A673 (cell line): ENCODE measurements at places on chromosomes 6 and 20. TPM values are rescaled to one million over a fixed set of nuclear protein-coding genes. Genes with fewer than 3 reads are reported as not detected.
A peak's percentile ranks its signal among the peaks of the same experiment; 100 is the strongest.

MYBL2 gene
- 256 TPM in 2 replicates for total RNA-seq

- no peak for DNase-seq
Measured at GRCh38 chr6:132213732-132214131, 187.5 kb downstream of the MOXD1 start.

GRCh38 chr6:80003826-80004172, 650 bp upstream of the TTK start:
- no peak for DNase-seq

DNA sequence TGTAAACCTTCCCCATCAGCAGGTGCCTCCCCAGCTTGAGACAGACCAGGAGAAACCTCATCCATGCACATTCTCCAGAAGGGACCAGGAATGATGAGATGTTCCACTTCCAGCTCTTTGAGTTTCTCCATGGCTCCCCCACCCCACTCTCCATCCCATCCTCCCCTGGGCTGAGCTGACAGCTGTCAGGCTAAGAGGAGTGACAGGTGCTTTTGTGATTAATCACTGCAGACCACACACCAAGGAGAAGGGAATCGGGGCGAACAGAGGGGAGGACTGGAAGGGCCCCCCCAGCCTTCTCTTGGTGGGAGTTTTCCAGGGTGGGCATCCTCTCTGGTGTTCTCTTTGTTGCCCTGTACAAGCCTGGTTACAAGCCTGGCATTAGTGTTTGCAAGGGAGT, 56.1 kb upstream of the ZFAND3 start:
- DNase-seq: no peak

SAMD10 gene
- total RNA-seq: 6.3 and 7.2 TPM in 2 replicates

- no peak for DNase-seq
Measured at GRCh38 chr6:142356201-142356883, 54.5 kb downstream of the ADGRG6 start.

GRCh38 chr6:52591832-52592231, 15.0 kb upstream of the TRAM2 start:
- DNase-seq: no peak

DNA sequence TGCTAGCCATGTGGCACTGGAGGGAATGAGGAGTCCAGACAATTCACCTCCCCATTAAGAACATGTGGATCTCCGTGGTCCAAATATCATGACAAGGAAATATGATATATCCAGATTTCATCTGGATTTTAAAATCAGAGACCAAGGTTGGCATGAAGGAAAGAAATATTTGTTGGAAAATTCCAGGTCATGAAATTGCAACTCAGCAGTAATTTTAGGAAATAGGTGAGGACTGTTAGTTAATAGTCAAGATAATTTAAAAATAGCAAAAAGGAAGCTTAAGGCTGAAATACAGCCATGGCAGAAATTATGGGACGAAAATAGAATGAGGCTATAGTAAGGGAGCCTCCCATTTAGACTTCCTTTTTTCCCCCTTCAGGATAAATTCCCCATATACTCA, 26.9 kb downstream of the DEFB114 start:
- no peak for DNase-seq

BIRC7 gene
- total RNA-seq: not detected in 2 replicates

GRCh38 chr6:63640062-63640461, 4.5 kb downstream of the PHF3 start:
- DNase-seq: no peak

- DNase-seq: no peak
Measured at GRCh38 chr20:62480318-62480717, 4.5 kb upstream of the GATA5 start.

DNA sequence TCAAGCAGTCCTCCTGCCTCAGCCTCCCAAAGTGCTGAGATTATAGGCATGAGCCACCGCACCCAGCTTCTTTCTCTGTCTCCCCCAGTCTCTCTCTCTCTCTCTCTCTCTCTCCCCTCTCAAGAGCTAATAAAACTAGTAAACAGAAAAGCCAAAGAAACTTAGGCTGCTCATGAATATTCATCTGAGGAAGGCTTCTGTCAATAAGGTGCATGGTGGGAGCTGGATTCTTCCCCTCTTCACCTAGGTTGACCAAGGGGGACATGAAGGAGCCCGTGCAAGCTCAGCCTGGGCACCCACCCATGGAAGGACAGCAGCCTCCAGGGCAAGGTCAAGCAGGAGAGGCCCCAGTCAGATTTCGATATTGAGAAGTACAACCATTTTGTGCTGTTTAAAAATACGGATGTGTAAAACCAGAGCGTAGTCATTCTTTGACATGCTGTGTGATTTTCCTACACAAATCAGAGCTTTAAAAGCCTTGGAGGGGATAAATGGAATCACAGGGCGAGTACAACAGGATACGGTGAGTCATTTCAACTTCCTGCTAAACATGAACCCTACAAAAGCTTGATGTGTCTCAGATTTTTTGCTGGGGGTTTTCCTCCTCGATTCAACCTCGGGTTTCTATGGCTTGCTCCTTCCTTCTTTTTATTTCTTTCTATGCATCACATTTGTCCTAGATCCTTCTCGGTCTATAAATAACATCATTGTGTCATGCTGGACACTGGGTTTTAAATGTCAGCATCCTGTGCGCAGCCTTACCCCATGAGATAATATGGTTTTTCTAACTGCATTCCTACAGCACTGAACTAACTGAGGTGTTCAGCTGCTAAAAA, 368.9 kb upstream of the JARID2 start:
- peak; percentile 98 for DNase-seq

GRCh38 chr20:57583289-57584257, 22.7 kb downstream of the PCK1 start:
- DNase-seq: no peak

DNA sequence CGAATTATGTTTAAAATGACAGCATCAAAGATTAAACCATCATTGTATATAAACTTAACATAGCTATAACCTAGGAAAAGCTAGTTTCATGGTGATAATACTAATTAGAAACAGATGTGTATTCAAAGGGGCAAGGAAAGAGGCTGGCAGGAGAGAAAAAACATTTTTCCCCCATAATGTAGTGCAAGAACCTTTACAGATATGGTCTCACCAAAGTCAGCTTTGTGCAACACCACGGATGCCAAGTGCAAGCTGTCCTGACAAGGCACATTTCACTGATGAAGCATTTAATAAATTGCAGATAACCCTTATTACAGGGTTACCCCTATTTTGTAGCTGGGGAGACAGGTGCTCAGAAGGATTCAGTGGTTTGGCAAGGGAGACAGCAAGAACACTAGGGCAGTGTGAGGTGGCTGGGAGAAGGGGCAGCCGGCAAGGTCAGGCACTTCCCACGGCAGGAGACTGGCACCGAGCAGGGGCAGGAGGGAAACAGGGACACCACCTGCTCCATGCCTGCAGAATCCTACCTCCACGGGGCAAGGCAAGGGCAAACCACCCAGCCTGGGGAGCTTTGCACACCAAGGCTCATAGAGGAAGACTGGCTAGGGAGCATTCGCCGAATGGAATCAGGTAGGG, 6.5 kb downstream of the RPS6KA2 start:
- DNase-seq: peak; percentile 15

TAGAP gene
- 0.11 TPM in 1 of 2 replicates, not detected in the other for total RNA-seq

DNA sequence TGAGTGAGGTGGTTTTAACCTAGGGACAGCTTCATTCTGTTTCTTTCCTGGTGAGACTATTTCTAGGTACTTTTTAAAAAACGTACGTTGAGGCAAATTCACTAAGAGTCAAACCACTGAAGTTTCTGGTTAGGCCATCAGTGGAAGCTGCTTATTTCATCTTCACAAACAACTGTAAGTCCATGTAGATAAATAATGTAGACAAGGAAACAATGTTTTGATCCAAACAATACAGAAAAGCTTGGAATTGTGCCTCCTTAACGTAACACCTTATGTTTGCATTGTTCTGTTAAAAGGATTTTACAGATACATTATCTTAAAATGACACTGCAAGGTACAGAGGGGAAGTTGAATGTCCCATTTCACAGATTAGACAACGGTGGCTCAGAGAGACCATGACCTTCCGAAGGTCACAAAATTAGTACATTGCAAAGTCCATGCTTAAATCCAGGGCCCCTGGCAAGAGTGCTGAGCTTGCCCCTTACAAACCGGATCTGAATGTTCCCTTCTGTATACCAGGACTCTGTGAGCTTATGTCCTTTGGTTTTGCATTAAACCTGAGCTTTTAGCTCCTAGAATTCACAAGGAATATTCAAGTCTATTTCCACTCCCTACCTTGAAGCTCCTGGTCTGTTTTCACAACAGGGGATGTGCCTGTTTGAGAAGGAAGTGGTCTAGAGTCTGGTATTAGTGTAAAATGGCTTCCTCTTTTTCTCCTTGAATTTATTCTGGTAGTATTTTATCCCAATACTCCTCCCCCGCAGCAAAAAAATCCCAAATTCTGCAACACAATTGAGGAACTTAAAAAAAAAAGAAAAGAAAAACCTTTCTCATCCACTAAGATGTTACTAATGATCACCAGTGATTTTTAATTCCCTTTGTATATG, 28.9 kb upstream of the ZNF217 start:
- no peak for DNase-seq

DNA sequence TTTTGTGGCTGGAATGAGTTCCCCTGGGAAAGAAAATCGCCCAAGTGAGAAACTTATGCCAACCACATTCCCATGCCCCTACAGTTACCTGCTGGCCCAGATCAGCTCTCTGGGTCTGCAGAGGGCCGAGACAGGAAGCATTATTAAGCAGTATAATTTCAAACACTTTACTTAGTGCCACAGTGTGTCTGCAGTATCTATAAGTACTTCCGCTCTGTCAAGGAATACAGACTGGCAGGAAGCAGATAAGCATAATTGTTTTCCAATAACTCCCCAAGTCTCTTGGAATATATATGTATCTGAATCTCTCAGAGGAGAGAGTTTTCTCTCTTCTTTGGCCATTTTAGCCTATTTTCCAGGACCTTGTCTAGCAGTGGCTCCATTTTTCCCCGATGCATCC, 24.9 kb downstream of the SAYSD1 start:
- no peak for DNase-seq

- no peak for DNase-seq
Measured at GRCh38 chr6:87174078-87174579, 18.8 kb downstream of the ZNF292 start.

DNA sequence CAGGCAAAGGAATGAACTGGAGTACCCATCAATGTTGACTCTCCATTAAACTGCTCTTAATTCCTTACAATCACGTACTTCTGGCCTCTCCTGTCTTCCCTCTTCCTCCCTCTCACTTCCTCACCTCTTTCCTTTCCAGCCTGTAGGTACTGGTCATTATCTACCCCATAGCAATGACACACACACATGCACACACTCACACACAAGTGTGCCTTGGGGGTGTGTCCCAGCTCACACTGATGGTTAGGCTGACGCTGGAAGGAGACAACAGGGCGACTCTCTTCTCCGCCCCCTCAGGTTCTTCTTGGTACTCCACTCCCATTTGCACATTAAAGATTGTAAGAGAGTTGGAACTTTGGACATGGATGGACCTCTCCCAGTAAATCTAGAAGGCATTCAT, 14.0 kb upstream of the SERPINB9 start:
- DNase-seq: no peak

GRCh38 chr20:2740702-2741101, 48.1 kb downstream of the EBF4 start:
- DNase-seq: no peak

- DNase-seq: no peak
Measured at GRCh38 chr20:16624106-16624505, 50.9 kb upstream of the KIF16B start.

KIF25 gene
- 0.39 and 1.2 TPM in 2 replicates for total RNA-seq
